ENCODE measurements at places on chromosomes 6 and 20. TPM values are rescaled to one million over a fixed set of nuclear protein-coding genes. Genes with fewer than 3 reads are reported as not detected.

TCF15 gene
- 0.63 TPM for total RNA-seq

GPLD1 gene
- total RNA-seq, result 6.3 TPM

EEF1A2 gene
- 191 TPM for total RNA-seq

ZSCAN9 gene
- total RNA-seq, result 10.3 TPM
